CD4-positive, alpha-beta T cell treated with Interleukin-6 for 4 hours (primary cell): ENCODE measurements at places on chromosomes 7 and 10.

DNA sequence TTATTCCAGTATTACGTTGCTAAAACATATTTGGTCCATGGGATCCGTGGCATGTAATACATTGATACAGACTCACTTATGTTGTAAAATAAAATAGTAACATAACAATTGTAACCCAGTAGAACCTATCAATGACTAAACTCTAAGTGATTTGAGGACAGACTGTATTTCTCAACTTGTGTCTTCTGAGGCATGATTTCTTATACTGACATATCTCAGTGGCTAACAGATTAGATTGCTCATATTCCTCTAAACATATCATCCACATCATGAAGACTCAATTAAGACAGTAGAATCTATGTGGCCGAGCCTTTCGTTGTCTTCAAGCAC, 72.3 kb downstream of the CREB5 start:
- DNase-seq: no peak

DNA sequence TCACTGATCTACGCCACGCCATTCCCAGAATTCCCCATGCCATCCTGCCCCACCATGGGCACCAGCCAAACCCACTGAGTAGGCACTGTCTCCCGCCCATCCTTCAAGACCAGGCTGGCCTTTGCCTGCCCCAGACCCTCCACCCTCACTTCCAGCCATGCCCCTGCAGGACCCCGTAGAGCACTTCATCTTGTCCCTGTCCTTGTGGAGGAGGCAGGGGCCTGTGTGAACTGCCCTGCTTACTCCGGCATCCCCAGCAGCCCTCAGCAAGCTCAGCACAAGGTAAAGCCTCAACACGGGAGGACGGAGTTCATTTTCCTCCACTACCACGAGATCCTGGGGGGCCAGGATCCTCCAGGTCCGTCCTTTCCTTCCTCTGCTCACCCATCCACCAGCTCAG, 577.7 kb downstream of the PTPRN2 start:
- DNase-seq: no peak

GRCh38 chr10:124088915-124089314, 4.5 kb downstream of the CHST15 start:
- DNase-seq: no peak

DNA sequence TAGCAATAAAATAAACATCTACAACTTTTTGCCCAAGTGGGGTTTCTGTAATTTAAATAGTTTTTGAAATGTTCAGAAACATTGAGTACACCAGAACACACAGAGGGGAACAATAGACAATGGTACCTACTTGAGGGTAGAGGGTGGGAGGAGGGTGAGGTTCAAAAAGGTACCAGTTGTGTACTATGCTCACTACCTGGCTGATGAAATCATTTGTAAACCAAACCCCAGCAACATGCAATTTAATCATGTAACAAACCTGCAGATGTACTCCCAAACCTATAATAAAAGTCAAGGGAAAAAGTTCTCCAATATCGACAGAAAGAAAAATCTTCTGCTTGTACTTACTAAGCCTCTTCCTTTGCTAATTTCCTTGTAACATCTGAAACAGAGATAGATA, 4.2 kb upstream of the TES start:
- DNase-seq: no peak

- DNase-seq: no peak
Observed at GRCh38 chr10:60430836-60431597, 41.3 kb upstream of the ANK3 start.

- DNase-seq: no peak
Observed at GRCh38 chr7:127870231-127870907, 160.9 kb downstream of the LRRC4 start.

DNA sequence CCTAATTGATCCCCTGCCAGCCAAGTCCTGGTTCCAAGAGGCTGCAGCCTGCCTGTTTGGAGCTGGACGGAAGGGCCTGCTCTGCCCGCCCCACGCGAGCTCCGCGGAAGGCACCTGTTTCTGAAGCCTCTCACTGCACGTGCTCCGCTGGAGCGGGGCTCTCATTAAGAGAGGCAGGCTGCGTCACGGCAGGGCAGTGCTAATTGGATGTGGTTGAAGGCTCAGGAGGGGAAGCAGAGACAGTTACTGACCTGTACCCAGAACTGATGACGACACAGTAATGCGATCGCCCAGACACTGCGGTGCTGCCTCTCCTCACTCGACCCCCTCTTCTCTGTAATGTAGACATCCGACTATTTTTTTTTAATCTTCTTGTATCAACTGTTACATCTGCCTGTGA, 411.1 kb upstream of the MGMT start:
- DNase-seq: no peak

DNA sequence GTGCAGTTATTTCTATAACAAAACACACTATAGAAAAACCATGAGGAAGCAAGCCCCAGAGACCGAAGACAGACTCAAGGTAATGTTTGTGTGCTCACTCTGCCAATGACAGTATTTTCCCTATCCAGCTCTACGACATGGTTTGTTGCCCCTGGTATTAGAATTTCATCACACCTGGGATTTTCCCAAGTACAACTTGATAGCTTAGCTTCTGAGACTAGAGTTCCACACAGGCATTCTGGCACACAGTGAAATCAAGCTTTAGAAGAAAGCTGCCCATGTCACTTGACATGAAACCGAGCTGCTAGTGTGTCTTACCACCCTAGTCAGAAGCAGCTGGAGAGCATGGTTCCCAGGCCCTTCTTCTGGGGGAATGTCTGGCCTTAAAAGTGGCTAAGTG, 44.1 kb upstream of the AKR1E2 start:
- DNase-seq: no peak

DNA sequence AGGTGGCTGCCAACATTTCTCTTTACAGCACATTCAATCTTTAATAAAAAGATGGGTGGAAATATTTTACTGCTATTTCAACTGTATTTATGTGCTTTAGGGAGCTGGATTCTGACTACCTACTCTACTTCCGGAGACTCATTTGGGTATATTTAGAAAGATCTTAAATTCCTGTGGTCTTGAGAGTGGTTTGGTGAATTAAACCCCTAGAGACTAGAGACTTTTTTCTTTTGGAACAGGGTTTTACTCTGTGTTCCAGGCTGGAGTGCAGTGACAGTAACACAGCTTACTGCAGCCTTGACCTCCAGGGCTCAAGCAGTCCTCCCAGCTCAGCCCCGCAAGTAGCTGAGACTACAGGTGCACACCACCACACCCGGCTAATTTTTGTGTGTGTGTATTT, 79.0 kb upstream of the HABP2 start:
- no peak for DNase-seq

GRCh38 chr10:34723750-34724149, 91.3 kb downstream of the PARD3 start:
- no peak for DNase-seq

DNA sequence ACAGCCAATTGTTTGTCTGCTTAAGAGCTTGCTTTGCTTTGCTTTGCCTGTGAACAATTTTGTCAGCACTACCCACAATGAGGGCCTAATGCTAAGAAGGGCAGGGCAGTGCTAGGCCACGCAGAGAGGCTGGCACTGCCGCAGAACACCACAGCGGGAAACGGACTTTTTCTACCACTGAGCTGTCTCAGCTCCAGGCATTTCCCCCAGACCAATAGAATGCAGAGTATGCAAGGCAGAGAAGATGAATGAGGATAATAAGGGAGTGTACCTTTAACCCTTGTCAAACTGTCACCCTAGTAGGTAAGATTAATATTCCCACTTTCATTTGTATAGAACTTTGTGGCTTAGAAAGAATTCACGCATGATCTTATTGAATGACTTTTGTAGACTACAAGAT, 104.5 kb downstream of the SH3PXD2A start:
- no peak for DNase-seq

DNA sequence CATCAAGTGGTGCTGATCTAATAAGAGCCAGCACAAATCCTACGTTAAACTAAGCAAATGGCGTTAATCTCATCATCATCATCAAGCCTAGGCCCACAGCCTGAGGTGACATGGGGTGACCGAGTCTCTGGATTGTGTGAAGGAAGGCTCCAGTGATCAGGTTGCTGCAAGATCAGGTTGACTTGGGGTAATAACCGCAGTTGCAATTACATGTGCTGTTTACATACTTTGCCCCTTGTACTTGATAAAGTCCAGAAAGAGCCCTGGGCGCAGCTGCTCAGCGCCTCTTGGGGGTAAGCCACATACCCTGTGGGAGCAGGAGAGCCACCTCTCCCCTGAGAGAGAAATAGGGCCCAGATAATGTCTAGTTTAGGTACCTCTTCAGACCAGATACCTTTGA, 228.1 kb downstream of the WDR11 start:
- no peak for DNase-seq

- no peak for DNase-seq
Observed at GRCh38 chr7:106485919-106486318, 175.0 kb downstream of the CCDC71L start.

DNA sequence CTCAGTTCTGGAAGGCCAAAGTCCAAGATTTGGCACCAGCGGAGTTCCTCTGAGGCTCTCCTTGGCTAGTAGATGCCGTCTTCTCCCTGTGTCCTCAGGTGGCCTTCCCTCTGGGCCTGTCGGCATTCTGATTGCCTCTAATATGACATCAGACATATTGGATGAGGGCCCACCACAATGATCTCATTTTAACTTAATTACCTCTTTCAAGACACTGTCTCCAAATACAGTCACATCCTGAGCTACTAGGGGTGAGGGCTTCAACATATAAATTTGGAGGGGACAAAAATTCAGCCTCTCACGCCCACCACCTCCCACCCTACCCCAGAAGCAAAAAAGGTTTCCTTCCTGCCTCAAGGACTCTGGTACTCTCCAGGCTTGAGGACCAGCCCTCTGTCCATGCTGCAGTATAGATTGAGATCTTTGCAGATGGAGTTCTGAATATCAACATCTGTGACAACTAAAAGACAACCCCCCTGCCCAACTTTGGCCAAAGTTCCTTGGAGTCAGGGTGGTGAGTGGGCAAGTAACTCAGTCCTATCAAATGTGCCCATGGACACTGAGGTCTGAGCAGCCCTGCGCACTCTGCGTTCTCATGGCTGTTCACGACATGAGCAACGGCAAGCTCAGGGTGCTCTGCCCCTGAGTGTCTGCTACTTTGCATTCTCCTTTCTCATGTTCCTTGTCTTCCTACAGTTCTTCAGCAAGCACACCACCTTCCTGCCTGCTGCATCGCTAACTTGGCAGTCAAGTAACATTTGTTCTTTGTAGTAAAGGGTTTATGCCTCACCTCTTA, 11.5 kb downstream of the TMEM176B start:
- no peak for DNase-seq

GRCh38 chr10:17220652-17221100, 7.4 kb upstream of the VIM start:
- DNase-seq: no peak

DNA sequence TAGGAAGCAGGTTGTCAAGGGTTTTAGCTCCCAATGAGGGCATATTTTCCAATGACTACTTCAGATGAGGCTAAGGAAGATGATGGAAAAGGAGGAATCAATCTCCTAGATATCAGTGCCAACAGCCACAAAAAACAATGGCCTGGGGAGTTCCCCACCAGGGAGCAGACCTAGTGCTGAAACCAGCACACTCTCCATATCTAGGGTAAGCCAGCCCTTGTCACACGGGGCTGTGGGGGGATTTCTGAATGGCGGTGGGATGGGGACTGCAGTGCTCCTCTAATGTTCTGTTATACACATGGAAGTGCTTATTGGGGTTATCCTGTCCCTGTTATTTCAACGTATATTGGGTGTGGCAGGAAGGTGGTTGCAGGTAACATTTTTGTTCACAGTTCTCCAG, 18.5 kb downstream of the EPC1 start:
- DNase-seq: no peak

- no peak for DNase-seq
Observed at GRCh38 chr10:93872375-93873158, 21.2 kb upstream of the SLC35G1 start.

GRCh38 chr7:36088553-36088952, 64.5 kb upstream of the EEPD1 start:
- DNase-seq: no peak

DNA sequence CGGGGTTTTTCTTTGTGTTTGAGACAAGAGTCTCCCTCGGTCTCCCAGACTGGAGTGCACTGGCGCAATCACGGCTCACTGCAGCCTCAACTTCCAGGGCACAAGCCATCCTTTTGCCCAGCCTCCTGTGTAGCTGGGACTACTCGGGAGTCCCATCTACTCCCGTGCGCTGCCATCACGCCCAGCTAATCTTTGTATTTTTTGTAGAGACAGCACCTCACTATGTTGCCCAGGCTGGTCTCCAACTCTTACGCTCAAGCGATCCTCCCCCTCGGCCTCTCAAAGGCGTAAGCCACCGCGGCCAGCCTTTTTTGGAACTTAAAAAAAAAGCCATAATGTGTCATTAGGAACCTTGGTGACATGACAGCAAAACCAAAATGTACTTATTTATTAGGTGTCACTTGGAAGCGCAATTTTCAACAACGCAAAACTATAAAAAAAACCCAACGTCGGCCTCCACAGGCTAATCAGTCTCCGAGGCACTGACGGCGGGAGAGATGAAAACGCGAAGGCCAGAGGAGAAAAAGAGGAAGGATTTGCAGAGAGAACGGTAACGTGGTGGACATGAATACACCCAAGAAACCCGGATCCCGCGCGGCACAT, 911 bp upstream of the HNRNPH3 start:
- DNase-seq: peak; percentile 32

GRCh38 chr10:10658172-10658785, 359.4 kb upstream of the CELF2 start:
- DNase-seq: no peak

GRCh38 chr7:22402250-22402649, 45.3 kb upstream of the RAPGEF5 start:
- no peak for DNase-seq

GRCh38 chr10:35219891-35220890, 93.5 kb downstream of the CREM start:
- DNase-seq: no peak

DNA sequence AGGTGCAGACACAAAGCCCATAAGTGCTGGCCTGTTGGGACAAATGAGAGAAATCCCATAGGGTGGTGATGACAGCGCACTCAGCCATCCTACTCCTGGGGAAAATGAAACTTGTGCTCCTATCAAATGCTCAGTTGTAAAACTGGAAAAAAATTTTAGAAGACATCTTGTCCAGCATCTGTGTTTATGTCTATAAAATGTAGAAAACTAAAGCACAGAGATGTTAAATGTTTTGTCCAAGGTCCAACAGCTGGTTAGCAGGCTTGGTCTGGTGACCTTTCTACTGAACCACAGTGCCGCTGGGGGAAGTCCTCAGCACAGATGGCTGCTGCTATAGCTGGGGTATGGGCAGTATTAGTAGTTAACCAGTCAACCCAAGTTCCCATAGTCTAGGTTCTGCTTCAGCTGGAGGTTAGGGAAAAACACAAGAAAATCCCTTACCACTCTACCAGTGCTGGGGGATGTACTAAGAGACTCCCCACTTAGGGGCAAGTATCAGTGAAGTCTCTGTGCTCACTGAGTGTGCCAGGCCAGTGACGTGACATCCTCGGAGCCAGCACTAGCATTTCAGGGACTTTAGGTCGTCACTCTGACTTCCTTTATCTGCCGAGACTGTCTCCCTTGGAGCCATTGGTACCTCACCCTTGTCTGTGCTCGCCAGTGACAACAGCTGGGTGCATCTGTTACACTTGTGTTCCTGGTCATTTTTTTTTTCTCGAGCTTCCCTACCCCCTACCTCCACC, 1.9 kb downstream of the TSPAN33 start:
- DNase-seq: no peak

- DNase-seq: no peak
Observed at GRCh38 chr7:8060241-8060640, 91.6 kb downstream of the GLCCI1 start.

GRCh38 chr7:112533591-112533990, 52.8 kb downstream of the LSMEM1 start:
- DNase-seq: no peak

- no peak for DNase-seq
Observed at GRCh38 chr10:116779076-116779687, 36.8 kb upstream of the HSPA12A start.

- DNase-seq: no peak
Observed at GRCh38 chr7:71343892-71344291, 211.9 kb downstream of the GALNT17 start.
